ENCODE measurements at places on chromosomes 12 and 14.
A peak's percentile ranks its signal among the peaks of the same experiment; 100 is the strongest.

- no peak for DNase-seq
These were observed 371.2 kb downstream of the BTG1 start for GRCh38 chr12:91774434-91774921.

DNA sequence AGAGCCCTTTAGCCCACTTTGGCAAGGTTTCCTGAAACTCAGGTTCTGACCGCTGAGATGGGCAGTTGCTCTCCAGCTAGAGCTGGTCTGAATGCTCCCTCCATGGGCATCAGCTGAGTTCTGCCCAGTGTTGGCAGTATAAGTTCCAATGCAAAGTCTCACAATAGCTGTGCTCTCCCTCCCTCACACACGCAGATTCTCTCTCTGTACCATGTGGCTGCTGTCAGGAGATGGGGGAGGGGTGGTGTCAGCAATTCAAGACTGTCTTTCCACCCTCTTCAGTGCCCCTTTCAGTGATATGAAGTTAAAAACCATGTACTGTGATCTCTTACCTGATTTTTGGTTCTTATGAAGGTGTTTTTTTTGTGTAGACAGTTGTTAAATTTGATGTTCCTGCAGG is 164.3 kb upstream of the PLEKHA5 start:
- DNase-seq, result peak; percentile 12

GRCh38 chr14:86420131-86420530 is 890.2 kb downstream of the FLRT2 start:
- no peak for DNase-seq

- DNase-seq, result no peak
These were observed 134.0 kb downstream of the GCH1 start for GRCh38 chr14:54768501-54769129.

DNA sequence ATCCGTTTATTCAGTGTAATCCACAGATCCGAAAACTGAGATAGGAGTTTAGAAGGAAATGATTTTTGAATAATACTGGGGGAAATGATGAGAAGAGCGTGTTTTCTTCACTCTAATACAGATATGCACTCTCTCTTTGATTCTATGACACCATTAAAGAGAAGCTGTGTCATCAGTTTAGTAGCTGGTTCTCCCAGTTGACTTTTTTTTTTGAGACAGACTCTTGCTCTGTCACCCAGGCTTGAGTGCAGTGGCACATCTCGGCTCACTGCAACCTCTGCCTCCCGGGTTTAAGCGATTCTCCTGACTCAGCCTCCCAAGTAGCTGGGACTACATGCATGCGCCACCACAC is 48.4 kb upstream of the EML1 start:
- DNase-seq, result no peak

GRCh38 chr12:100171248-100171647 is 28.6 kb upstream of the BLTP3B start:
- DNase-seq, result peak; percentile 33

GRCh38 chr12:124392667-124393413 is 97.9 kb downstream of the RFLNA start:
- no peak for DNase-seq

DNA sequence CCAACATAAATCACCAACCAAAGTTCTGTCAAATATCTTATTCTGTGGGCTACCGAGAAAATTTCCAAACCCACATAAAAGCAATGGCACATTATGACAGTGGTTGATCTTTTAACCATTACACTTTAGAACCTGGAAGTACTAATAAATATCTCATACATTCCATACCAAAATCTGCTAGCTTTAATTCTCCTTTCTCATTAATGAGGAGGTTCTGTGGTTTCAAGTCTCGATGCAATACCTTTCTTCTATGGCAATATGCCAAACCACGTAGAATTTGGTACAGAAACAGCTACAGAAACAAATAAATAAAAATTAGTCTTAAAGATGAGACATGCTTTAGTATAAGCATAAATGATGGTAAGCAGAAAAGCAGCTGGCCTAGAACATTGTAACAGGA is 100.7 kb downstream of the ELK3 start:
- no peak for DNase-seq

- DNase-seq, result no peak
These were observed 483.9 kb downstream of the ZFP36L1 start for GRCh38 chr14:68308726-68309520.
